ENCODE measurements at places on chromosomes 7 and 10.

DNA sequence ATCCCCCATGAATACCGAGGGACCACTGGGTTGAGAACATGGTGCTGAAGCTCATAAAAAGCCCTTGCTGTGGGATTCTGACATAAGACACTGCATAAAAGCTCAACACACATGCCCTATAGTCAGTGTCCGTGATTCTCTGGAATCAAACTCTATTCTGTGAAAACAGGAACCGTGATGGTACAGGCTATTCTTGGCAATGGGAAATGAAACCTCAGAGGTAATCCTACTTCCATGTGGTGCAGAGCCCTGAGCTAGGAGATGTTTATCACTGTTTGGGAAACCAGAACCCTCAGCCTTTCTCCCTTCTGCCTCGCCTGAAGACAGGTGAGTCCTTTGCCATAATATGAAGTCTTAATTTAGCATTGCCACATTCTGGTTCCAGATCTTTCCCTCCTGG lies 80.8 kb upstream of the PRSS1 start:
- DNase-seq = no peak

- no peak for DNase-seq
These were observed 48.1 kb upstream of the EXOC6 start for GRCh38 chr10:92800134-92800733.

DNA sequence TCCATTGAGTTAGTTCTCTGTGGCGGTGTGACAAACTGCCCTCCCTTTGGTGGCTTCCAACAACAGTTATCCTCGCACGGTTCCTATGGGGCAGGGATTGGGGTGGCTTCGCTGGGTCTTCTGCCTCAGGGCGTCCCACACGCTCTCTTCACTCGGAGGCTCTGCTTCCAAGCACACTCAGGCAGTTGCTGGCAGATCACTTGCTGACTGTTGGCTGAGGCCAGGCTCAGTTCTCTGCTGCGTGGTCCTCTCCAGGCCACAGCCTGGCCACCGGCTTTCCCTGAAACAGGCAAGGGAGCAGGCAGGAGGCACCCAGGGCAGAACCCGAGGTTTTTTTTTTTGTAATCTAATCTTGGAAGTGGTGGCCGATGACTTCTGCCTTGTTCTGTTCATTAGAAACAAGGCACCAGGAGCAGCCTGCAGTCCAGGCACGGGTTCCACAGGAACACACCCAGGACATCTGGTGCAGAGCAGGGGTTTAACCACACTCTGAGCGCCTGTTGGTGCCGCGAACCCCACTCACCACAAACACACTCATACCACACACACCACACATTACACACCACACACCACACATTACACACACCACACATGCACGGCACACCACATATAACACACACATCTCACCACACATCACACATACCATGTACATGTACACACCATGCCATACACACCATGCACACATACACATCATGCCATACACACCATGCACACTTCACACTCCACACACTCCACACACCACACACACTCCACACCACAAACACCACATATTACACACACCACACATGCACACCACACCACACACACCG lies 112.2 kb downstream of the PTPN20 start:
- DNase-seq = peak; percentile 71

GRCh38 chr7:85415743-85416142 lies 228.9 kb upstream of the SEMA3D start:
- DNase-seq = no peak

DNA sequence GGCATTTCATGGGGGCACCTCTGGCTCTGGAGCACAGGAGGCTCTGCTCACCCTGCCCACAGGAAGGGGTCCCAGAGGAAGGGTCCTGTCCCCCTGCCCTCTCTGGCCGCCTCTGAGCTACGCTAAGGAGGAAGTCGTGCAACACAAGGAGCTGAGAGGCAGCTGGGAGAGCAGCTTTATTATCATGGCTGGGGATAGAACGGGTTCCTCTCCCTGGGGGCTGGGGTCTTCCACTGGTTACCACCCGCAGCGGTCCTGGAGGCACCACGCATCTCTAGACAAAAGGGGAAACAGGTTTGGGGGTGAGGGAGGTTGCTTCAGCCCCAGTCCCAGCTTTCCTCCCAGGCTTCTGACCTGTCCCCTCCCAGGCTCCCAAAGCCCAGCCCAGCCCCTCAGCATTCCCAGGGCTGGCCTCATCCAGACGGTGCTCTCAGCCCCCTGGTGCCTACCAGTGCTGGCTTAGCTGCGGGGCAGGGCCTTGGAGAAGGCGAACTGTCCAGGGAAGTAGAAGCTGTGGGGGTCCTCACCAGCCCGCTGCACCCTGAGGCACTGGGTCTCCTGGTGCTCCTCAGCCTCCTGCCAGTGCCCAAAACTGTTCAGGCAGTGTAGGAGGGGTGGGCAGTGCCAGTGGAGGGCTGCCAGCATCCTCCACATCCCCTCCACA lies 3.1 kb downstream of the RARRES2 start:
- no peak for DNase-seq

GRCh38 chr7:132656846-132657776 lies 80.8 kb upstream of the PLXNA4 start:
- DNase-seq = no peak

DNA sequence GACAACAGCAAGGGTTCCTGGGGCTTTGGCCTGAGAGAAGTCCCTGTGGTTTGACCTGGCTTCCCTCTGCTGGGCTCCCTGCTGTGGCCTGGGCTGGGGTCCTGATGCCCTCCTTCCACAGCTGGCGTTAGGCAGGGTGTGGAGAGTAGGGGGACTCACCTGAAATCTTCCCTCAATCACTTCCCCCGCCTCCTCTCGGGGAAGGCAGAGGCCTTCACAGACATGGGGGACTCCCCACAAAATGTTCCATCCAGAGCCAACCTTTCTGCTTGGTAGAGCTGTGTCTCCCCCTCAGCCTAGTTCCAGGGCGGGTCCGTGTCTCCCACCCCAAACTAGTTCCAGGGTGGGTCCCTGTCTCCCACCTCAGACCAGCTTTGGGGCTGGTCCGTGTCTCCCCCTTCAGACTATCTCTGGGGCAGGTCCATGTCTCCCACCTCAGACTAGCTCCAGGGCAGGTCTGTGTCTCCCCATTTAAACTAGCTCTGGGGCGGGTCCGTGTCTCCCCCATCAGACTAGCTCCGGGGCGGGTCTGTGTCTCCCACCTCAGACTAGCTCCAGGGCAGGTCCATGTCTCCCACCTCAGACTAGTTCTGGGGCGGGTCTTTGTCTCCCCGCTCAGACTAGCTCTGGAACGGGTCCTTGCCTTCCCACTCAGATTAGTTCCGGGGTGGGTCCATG lies 2.2 kb downstream of the PVRIG start:
- DNase-seq = no peak

- DNase-seq = no peak
These were observed 2.2 kb upstream of the PON3 start for GRCh38 chr7:95398155-95398940.

DNA sequence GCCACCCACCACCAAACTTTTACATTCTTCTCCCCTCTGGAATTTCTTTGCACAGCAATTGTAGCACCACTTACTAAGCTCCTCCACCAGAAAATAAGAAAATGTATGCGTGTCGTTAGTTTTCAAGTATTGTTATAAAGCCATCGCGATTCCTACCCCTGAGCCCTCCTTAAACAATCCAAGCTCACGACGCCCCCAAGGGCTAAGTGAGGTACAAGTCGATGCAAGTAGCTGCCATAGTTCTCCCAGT lies 1.3 kb downstream of the FRAT2 start:
- DNase-seq = no peak

- DNase-seq = peak; percentile 63
These were observed 13.0 kb downstream of the MCMBP start for GRCh38 chr10:119859420-119860258.

DNA sequence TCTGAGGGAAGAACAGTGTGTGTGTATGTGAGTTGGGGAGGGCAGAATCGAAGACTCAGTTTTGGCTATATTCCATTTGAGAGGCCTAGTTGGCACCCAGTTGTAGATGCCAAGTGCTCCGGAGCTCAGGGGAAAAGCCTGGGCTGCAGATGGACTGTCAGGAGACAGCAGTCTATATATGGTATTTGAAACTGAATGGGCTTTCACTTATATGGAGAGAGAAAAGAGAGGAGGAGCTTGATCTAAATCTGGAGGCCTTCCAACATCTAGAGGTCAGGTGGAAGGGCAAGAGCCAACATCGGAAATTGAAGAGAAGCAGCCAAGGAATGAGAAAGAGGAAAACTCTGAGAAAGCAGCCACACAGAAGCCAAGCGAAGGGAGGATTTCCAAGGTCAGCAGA lies 350.8 kb upstream of the BMPER start:
- DNase-seq = no peak

DNA sequence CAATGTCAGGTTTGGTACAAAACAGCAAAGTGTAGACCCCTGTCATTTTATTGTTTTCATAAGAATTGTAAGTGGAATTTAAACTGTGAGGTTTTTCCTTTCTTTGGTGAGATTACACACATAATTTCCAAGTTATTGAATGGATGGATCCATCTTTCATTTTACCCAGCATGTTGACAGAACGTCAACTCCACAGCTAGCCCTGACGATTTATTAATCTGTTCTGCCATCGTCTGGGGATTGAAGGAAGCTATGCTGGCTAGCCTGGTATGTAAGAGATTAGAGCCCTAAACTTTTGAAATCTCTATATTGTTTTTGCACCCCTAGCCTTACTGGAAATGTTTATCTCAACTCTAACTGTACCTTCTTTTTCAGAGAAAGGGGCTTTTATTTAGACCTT lies 8.6 kb downstream of the WNT16 start:
- no peak for DNase-seq

DNA sequence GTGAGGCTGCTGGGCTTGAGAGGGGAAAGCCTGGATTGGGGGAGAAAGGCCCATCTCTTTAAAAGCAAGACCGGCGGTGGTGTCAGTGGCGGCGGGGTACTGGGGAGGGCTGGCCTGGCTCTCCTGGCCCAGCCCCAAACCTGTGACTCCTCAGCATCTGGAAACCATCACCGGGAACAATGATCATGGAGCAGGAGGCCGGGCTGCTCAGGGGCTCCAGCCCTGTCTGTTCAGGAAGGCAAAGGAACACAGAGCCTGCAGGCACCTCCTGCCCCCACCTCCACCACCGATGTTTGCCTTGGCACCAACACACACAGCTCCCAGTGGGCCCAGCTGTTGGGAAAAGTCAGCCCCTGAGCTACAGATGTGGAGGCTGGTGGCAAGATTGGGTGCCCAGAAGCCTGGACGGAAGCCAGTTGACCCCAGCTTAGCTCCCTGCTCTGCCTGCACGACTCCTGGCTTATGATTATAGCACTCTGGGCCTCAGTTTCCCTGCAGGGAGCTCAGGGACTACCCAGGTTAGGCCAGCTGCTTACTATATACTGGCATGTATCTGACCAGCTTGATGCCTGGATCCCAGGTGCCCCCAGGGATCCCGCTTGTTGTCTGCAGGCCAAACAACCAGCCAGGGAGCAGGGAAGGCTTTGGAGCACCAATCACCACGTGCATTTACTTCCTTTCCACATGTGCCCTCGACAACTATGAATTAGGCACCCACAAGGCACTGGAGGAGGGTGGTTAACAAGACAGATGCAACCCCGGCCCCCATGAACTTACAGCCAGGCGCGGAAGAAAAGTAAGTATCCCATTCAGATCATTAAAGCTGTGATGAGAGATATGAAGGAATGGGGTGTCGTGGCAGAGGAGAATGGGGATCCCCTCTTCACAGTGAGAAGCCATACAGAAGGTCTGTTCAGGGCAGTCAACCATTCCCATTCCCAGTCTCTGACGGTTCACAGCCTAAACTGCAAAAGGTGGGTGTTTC lies 37.3 kb downstream of the ZCCHC24 start:
- no peak for DNase-seq

DNA sequence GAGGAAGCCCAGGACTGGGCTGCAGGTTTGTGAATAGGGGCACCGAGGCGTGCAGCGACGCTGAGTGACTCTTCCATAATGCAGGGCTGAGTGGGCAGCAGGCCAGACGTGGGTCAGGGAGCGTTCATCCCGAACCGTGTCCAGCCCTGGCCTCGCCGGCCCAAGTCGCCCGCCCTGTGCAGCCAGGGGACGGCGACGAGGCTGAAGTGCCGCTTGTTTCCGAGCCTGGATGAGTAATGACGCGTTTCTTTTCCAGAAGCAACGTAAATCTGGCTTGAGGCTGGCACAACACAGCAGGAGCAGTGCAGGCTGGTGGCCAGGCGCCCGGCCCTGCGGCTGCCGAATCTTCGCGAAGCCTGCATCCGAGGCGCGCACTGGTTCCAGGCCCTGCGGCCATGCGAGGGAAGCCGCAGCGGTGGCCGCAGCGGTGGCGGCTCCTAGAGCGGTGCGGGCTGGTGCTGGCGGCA lies 74.0 kb upstream of the SEC61G start:
- DNase-seq = no peak

GRCh38 chr7:31309407-31309806 lies 31.1 kb downstream of the NEUROD6 start:
- no peak for DNase-seq

- peak; percentile 11 for DNase-seq
These were observed 1378.7 kb downstream of the XPNPEP1 start for GRCh38 chr10:108544500-108545120.

- DNase-seq = no peak
These were observed 21.1 kb upstream of the EZH2 start for GRCh38 chr7:148905093-148905666.

DNA sequence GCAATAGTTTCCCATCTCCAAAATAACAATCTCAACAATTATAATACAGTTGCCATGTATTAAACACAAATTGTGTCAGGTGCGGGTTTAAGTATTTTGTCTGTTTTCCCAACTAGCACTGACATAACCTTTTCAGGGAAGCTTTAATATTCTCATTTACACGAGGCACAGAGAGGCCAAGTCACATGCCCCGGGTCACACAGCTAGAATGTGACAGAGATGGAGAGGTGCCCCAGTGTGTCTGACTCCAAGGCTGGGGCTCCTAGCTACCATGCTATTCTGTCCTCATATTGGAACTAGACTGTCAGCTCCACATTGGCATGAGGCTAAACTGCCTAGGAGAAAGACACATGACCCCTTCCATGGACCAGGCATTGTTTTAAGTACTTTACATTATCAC lies 77.2 kb downstream of the COL13A1 start:
- DNase-seq = no peak

DNA sequence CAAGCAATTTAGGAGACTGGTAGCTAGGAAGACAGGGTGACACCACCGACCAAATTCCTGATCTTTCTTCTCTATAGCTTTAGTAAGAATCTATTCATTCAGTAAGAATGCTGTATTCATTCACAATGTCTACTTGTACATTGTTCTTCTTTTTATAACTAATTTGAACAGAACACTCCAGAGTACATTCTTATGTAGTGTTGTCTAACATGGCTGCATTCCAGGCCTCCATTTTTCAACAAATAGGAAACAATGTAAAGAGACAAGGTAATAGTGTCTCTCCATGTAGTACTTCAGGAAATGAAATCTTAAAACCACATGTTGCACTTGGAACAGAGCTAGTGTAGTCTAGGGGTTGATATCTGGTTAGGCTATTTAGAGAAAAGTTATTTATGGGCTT lies 1.8 kb downstream of the VCL start:
- no peak for DNase-seq

GRCh38 chr10:60348982-60349381 lies 40.7 kb downstream of the ANK3 start:
- no peak for DNase-seq

GRCh38 chr7:16883918-16884317 lies 2.1 kb upstream of the AGR3 start:
- no peak for DNase-seq

- DNase-seq = no peak
These were observed 57.2 kb upstream of the FOXI2 start for GRCh38 chr10:127679642-127680255.

Measured in Jurkat, Clone E6-1 (cell line).